T-helper 2 cell (primary cell): ENCODE measurements at places on chromosomes 2 and 18.

DNA sequence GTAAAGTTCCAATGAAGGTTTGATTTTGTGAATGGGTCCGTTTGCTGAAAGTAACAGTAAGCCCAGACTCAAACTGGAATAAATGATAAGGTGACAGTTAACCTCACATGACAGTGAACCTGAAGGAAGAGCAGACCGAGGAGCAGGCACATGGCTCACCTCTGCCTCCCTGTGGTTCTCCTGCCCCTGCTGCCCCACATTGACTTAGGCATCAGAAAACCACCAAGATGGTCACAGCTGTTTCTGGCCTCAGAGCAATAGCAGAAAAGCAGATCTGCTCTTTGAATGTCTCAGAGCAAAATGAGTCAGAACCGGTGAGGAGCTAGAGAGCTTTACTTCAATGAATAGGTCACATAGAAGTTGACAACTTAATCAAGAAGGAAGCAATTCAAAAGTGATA is 487.6 kb downstream of the METTL4 start:
- no peak for DNase-seq

- DNase-seq, result no peak
Measured at GRCh38 chr2:227378371-227378782, 729 bp downstream of the TM4SF20 start.

GRCh38 chr2:113686537-113686936 is 59.5 kb downstream of the RABL2A start:
- DNase-seq, result no peak

DNA sequence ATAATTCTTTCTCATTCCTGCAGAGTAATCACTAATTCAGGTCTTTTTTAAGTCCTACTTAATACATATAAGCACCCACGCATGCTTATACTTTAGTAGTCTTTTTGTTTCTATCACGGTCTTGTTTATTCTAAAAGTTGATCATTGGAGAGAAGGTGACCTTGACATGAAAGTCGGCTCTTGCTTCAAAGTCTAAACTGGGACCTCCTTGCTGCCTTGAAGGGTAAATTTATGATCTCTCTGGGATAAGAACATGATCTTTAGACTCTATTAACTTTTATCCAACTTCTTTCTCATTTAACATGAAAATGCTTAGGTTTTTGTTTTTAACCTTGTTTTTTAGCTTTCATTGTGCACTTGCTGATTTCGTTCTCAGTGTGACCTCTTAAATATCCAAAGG is 792.3 kb downstream of the DPP10 start:
- no peak for DNase-seq

- no peak for DNase-seq
Measured at GRCh38 chr2:228675646-228676045, 494.2 kb upstream of the SPHKAP start.

- no peak for DNase-seq
Measured at GRCh38 chr2:189580241-189580651, 340 bp downstream of the SLC40A1 start.

DNA sequence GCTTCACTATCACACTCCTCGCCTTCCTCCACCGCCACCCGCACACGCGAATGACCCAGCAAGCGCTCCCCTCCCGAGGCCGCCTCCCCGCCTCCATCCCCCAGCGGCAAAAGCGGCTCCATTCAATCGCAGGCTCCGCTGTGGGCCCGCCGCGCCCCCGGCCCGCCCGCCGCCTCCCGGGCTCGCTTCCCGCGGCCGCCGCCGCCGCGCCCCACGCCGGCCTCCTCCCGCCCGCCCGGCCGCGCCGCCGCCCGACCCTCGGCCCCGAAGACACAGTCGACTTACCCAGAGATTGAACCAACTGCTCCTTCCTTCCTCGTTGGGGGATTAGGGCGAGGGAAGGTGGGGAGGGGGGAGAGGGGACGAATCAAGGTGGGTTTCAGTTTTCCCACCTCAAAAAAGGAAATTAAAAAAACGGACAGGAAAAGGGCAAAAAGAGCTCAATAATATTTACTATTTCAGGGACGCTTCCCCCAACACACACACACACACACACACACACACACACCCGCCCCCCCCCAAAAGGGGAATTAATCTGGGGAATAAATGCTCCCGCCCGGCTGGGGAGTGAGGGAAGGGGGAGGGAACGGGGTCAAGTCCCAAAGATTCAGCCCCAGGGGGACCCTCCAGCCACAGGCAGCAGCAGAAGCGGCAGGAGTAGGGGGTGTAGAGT is 743 bp downstream of the XPO1 start:
- peak; percentile 21 for DNase-seq

GRCh38 chr18:68757126-68757525 is 40.8 kb upstream of the CCDC102B start:
- no peak for DNase-seq

DNA sequence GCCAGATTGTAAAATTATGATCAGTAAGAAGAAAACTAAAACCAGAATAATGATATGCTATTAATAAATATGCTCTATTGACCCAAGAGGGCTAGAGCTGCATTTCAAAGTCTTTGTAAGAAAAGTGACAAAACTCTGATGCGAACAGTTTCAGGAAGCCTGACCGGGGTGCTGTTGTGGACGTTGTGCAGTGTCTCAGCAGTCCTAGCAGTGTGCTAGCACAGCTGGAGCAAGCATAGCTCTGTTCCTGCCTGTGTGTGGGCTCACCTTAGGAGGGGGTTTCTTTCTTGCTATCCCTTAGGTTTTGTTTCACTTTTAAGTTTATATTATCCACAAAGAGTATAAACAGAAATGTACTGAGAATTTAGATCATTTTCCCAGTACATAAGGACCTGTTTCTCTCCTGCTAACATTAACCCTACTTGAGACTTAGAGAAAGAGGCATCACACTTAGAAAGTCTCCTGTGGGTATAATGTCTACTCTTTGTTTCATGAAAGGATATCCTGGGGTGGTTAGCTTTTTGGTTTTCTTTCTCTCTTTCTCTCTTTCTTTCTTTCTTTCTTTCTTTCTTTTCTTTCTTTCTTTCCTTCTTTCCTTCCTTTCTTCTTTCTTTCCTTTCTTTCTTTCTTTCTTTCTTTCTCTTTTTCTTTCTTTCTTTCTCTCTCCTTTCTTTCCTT is 124.5 kb downstream of the TMEM182 start:
- DNase-seq, result no peak

DNA sequence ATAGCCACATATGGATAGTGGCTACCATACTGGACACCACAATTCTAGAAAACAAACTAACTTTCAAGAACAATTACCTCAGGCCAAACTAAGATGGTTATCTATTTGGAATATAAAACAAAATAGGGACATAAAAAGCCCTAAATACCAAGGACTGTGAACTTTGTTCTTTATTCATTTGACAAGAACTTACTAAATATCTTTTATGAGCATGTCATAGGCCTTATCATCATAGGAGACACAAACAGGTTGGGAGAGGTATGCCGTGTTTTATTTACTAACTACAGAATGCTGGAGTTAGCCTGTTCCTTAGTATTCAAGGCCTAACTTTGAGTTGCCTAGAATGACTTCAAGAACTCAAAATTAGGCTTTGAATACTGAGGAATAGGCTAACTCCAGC is 32.1 kb downstream of the CCDC93 start:
- DNase-seq, result no peak

- no peak for DNase-seq
Measured at GRCh38 chr2:25419678-25420242, 78.0 kb upstream of the DNMT3A start.

DNA sequence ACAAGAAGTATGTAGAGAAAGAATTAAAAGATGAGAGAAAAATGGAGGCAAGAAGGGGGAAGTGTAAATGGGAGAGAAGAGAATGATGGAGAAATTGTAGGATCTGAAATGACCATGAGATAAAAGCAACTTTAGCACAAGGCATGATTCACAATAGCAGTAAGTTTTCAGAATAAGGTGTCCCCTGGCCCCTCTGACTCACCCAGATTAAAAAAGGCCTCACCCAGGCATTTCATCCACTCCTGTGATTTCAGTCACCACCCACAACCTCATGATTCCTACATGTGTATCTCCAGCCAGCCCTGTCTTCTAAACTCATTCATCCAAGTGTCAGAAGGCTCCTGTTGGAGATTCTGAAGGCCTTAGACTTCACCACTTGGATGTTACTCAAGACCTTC is 56.6 kb downstream of the SP100 start:
- peak; percentile 12 for DNase-seq
